DMS153 (cell line): ENCODE measurements at places on chromosomes 7 and 10.

DNA sequence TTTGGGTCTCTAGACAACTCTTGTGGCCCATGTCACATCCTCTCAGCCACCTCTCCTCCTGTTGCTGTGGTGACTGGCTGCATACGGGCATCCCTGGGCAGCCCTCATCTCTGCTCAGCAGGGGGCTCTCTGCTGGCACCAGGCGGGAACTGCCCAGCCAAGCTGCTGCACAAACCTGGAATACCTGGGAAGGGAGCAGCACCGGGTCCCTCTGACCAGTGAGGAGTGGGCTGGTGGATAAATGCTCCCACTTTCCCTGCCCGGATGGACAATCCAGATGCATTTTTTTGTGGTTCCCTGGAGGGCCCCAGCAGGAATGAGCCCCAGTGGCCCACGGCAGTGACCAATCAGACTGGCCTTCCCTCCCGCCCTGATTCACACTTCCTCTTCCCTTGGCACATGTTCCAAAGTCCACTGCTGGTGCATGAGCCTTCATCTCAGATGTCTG lies 21.9 kb downstream of the GRID1 start:
- no peak for DNase-seq

GRCh38 chr10:1410469-1411395 lies 326.6 kb downstream of the ADARB2 start:
- no peak for DNase-seq

DNA sequence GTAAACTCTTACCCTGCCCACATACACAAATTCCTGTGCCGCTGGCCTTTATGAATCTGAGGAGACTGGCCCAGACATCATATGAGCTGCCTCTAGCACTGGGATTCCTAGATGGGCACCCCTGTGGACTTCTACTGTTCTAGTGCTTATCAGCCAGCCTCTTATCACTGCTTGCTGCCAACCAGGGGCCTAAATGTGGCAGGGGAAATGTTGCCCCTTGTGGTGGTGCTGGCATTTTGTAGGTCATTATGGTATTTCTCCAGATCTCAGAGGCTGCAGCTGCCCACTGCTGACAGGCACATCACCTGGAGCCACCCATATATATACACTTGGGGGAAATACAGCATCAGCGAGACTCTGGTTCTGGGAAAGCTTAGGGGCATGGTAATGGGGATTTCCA lies 5.4 kb downstream of the SFR1 start:
- DNase-seq, result peak; percentile 12

GRCh38 chr7:81367326-81367931 lies 402.4 kb downstream of the HGF start:
- DNase-seq, result no peak

DNA sequence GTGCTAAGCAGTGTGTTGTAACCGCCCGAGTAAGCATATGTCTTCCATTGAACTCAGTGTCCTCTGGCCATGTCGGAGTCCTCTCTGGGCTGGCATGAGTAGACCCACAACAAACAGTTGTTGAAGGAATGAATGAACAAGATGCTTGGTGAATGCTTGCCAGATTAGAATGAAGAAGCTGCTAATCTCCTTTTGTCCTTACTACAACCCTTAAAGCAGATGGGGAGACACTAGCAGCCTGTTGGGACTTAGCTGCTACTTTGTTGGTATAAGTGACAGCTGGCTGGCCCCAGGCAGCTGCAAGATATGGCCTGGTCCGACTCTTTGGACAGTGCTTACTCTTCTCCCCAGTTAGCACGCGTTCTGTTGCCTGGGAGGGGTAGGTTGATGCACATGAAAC lies 370.1 kb downstream of the RPS24 start:
- DNase-seq, result no peak

GRCh38 chr10:21513405-21513788 lies 12.1 kb downstream of the SKIDA1 start:
- DNase-seq, result no peak

GRCh38 chr7:72405418-72405817 lies 6.7 kb downstream of the CALN1 start:
- no peak for DNase-seq

GRCh38 chr7:77791336-77791735 lies 6.9 kb downstream of the TMEM60 start:
- DNase-seq, result peak; percentile 89

DNA sequence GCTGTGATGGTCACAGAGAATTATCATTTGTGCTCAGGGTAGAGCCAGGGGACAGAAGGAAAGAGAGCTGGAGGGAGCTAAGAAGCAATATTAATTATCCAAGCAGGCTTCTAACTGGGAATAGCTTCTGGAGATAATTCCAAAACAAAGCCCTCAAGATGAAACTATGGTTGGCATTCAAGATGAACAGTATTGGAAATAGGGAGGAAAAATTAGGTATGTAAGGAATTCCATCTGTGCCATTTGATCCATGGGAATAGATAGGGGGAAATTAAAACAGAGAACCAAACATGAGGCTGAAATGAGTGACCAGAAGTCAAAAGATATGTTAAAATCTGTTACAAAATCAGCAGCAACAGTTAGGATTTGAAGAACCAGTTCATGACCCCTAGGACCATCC lies 75.3 kb downstream of the NDUFB2 start:
- no peak for DNase-seq

DNA sequence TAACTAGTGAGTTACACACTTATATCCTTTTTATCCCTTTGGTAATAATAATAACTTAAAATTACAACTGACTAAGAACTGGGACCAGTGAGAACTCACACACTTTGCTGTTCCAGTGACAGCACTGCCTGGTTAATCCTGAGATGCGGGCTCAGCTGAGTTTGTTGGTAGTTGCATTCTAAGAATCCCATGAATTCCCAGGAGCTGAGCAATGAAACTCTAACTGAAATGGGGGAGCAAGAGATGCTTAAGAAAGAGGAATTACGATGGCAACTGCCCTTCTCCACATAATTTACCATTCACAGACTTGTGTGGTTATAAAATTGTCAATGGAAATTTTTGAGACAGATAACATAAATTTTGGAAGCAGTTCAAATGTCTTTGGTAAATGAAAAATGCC lies 659.4 kb downstream of the MAGI2 start:
- DNase-seq, result no peak

DNA sequence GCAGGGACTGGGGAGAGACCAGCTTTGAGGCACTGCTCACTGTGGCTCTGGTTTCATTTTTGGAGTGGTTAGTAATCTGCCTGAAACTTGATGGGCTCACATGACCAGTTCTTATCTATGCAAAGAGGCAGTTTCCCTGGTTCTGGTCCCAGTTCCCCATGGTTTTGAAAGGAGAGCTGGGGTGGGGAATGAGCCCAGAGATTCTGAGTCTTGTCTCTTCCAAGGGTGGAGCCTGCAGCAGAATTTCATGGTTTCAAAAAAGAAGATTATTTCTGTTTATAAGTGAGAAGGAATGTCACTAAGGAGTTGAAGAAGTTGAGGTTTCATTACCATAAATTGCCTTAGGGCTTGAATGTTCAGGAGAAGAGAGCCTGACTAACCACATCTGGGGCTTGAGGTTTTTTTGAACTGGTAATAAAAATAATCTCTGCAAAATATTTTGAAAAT lies 190.2 kb upstream of the HABP2 start:
- no peak for DNase-seq

- no peak for DNase-seq
These were observed 104.7 kb upstream of the FAM20C start for GRCh38 chr7:87671-88070.

DNA sequence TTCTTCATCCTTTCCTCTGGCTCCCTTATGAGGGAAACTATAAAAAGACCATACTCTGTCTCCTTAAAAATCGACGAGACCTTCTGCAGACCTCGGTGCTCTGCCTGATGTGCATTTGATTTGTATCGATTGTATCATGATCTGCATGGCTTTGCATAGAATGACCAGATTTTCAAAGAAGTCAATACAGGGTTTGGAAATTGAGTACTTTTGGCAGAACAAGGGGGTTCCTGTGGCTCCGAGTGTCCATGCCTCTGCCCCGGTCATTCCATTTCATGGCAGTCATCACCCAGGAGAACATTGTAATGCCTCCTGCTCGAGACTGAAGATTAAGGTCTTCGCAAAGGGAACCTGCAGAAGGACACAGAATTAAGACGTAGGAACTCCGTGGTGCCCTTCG lies 685 bp downstream of the CASP2 start:
- DNase-seq, result no peak

GRCh38 chr7:41809529-41809939 lies 106.6 kb upstream of the INHBA start:
- no peak for DNase-seq

DNA sequence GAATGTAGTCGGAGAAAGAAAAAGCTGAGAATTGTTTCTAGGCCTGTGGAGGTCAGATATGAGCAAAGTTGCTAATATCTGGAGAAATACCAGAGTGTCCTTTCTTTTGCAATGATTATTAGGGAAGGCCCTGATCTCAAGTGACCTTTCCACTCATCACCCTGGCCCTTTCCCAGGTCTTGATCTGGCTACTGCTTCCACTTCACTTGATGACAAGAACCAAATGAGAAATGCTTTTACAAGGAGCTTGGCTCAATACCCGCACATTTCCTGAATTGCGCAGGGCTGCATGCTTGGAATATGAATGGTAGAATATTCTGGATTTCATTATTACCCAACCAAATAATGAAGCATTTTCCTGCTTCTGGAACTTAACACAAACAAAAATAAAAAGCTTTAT lies 104.6 kb downstream of the ITGB8 start:
- no peak for DNase-seq

DNA sequence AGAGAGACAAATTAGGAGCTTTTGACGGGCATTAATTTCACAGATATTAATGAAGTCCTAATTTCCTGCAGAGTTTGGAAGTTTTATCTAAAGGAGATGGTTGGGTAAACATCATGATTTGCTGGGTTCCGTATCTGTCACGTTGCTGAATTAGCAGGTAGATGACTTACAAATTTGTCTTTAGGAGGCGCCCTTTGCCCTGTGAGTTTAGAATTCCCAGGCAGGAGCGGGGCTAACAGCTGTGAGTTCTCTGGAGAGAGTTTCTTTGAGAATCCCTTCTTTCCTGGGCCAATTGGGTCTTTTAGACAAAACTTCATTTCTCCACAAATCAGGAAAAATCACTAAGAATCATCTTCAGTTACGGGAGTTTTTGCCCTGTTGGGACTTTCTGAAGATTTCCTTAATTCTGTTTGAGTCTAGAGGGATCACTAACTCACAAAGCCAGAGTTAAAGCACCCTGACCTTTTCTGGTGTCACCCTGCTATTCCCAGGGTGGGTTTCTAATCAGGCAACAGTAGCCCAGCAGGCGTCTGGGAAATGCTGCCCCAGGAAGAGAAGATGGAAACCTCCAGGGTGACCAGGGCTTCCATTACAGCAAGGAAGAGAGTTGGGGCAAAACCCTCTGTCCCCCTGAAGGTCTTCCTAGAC lies 63.7 kb downstream of the PRKCQ start:
- no peak for DNase-seq

GRCh38 chr10:118956802-118957442 lies 72.6 kb upstream of the NANOS1 start:
- no peak for DNase-seq

GRCh38 chr10:118595598-118596425 lies at the start of gene PRLHR:
PRLHR (minus strand) TSS chr10:118595648; CDS start chr10:118595244, 404 bp downstream.
- DNase-seq, result no peak

DNA sequence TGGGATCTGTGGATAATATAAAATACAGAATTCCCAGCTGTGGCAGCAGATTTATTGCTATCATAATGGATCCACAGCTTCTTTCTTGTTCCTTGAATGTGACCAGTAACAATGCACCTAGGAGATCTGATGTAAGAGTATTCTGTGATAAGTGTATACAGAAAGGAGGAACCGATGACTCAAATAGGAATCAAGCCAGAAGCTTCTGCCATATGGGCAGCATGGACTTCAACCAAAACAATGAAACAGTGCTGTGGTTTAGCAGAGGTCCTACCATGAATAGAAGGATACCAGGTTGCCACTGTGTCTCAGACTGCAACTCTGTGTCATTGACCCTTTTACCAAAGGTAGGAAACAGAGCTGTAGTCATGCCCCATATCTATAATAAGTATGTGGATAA lies 81.8 kb downstream of the PTPRZ1 start:
- DNase-seq, result no peak

DNA sequence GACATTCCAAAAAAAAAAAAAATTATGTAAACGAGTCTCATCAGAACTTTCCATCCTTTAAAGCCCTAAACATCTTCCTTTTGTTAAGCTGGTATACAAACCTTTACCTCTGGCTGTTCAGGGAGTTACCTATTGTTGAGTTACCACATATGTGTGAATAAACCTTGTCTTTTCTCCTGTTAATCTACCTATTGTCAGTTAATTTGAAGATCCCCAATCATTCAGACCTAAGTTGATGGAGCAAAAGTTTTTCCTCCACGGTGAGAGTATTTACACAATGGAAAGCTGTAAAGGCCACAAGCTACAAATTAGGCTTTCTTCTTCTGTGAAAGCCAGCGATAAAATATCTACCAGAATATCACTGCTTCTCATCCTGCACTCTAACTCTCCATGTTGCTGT lies 80.3 kb downstream of the SKAP2 start:
- no peak for DNase-seq

GRCh38 chr10:124655191-124656112 lies 88.7 kb downstream of the FAM53B start:
- DNase-seq, result no peak

DNA sequence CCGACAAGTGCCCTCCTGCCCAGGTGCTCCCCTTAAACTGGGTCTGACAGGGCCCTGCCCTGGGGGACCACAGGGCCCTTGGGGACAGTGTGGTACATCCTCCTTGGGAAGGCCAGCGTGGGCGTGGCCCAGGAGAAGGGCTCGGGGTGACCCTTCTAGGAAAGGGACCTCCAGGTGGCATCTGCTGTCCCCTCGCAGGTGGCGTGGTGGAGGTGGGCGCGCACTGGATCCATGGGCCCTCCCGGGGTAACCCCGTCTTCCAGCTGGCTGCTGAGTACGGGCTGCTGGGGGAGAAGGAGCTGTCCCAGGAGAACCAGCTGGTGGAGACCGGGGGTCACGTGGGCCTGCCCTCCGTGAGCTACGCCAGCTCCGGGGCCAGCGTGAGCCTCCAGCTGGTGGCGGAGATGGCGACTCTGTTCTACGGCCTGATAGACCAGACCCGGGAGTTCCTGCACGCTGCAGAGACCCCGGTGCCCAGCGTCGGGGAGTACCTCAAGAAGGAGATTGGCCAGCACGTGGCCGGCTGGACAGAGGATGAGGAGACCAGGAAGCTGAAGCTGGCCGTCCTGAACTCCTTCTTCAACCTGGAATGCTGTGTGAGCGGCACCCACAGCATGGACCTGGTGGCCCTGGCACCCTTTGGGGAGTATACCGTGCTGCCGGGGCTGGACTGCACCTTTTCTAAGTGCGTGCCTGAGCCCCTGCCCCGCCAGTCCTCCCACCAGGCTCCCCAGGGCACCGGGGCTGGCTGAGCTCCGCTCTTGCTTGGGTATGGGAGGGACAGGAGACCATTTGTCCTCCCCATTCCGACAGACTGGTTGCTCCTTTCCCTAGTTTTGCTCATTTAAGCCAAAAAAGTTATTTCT lies 972 bp downstream of the PAOX start:
- no peak for DNase-seq

GRCh38 chr7:132901241-132901640 lies 180.6 kb downstream of the CHCHD3 start:
- DNase-seq, result no peak

- no peak for DNase-seq
These were observed 67.5 kb downstream of the MAD1L1 start for GRCh38 chr7:2165239-2165609.

GRCh38 chr10:102665904-102666509 lies 21.7 kb downstream of the TRIM8 start:
- DNase-seq, result no peak

GRCh38 chr10:102713539-102713813 lies 721 bp downstream of the ARL3 start:
- no peak for DNase-seq
